Activated B cell treated with CpG ODN at 0.5 μM for 24 hours (primary cell): ENCODE measurements at places on chromosomes 4 and X.

GRCh38 chr4:188107931-188108843 lies 1.2 kb downstream of the TRIML2 start:
- H3K27me3 ChIP-seq: no peaks in the 10 kb centered on the region
- H3K36me3 ChIP-seq: no peaks in the 10 kb centered on the region
- H3K4me3 ChIP-seq: no peak overlapping the region
- no peak overlapping the region for H3K27ac ChIP-seq

DNA sequence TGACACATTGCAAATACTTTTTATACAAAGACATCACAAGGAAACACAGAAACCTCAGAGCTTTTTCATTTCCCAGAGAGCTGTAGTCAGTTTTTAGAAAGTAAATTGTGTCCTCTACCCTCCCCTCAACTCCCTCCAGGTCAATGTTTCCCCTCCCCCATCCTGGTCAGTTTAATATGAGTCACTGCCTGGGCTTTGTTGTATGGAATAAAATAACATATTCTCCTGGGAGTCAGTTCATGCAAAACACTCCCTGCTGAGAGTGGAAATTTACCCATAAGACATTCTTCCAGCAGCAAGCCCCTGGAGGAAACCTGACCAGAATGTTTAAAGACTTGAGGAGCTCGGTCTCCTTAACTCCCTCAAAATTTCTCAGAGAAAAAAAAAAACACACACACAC lies 270.1 kb upstream of the LDB2 start:
- H3K27me3 ChIP-seq: no peaks in the 10 kb centered on the region
- no peaks in the 10 kb centered on the region for H3K36me3 ChIP-seq
- H3K4me1 ChIP-seq: no peaks in the 10 kb centered on the region
- no peak for DNase-seq

GRCh38 chrX:24427747-24428019 lies 37.4 kb upstream of the PDK3 start:
- no peak overlapping the region for H3K4me3 ChIP-seq
- H3K4me1 ChIP-seq: peaks cover 4% of the 10 kb centered on the region
- no peak overlapping the region for H3K27ac ChIP-seq
- H3K36me3 ChIP-seq: no peaks in the 10 kb centered on the region
- H3K27me3 ChIP-seq: no peaks in the 10 kb centered on the region

DNA sequence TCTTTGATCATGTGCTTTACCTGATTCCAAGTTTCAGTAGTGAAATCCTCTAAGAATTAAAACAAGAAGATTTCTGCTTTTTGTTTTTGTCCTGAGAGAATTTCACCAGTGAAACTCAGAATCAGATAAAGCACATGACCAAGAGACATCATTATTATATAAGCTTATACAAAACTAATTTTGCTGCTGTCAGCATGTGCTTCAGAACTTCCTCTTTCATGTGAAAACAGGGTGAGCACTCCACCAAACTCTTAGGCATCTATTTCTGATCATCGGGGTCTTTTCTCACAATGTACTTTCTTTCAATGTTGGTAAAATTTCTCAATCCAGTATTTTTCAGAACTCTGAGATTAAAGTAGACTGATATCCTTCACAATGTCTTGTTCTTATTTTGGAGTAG lies 152.1 kb downstream of the SLC39A8 start:
- no peaks in the 10 kb centered on the region for H3K36me3 ChIP-seq
- peaks cover 2% of the 10 kb centered on the region for H3K27me3 ChIP-seq
- H3K4me3 ChIP-seq: no peak overlapping the region
- no peak for DNase-seq
- H3K27ac ChIP-seq: no peak overlapping the region

DNA sequence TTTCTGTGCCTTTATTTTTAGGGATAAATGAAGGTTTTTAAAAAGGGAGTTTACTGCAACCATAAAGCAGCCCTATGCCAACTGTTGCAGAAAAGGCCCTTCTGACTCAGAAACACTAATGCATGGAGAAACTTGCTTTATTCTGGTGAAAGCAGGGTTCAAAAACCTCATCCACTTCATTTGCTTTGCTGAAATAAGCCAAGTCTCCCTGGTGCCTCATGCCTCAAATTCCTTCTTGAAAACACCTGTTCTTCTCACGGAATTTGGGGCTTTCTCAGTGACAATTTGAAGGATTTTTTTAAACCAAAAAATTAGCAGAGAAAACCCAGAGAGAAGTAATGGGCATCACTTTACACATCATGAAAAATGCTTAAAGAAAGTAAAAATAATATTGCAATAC lies 349.0 kb downstream of the PCDH7 start:
- H3K36me3 ChIP-seq: no peaks in the 10 kb centered on the region
- H3K27ac ChIP-seq: no peak overlapping the region
- H3K4me1 ChIP-seq: no peaks in the 10 kb centered on the region
- no peaks in the 10 kb centered on the region for H3K27me3 ChIP-seq
- H3K4me3 ChIP-seq: no peak overlapping the region
- DNase-seq: no peak

- no peak overlapping the region for H3K27ac ChIP-seq
- DNase-seq: no peak
- H3K36me3 ChIP-seq: no peaks in the 10 kb centered on the region
- H3K4me3 ChIP-seq: no peak overlapping the region
- no peaks in the 10 kb centered on the region for H3K27me3 ChIP-seq
These were observed 157.0 kb upstream of the SMIM31 start for GRCh38 chr4:164596927-164597326.

DNA sequence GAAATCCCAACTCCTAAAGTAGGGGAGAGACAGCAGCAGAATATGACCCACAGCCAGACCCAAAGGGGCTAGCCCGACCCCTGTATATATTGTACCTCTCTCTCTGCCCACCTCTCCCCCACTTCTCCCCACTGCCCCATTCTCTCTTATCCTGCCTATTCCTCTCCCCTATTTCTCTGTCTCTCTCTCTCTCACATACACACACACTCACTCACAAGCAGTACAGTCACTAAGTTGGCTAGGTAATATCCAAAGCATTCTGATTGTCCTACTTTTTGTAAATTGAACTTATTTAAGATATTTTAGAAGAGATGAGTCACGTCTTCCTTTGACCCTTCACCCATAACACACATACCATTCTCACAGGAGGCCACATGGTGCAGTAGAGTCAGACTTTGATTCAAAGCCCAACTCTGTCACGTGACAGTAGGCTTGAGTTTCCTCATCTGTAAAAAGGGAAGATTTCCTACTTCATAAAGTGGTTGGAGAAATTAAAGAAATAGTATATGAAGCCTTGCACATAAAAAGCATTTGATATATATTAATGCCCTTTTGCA lies 29.5 kb downstream of the SRPX2 start:
- no peaks in the 10 kb centered on the region for H3K27me3 ChIP-seq
- no peaks in the 10 kb centered on the region for H3K36me3 ChIP-seq
- no peak overlapping the region for H3K4me3 ChIP-seq
- no peak for DNase-seq

- no peaks in the 10 kb centered on the region for H3K27me3 ChIP-seq
- DNase-seq: no peak
- peaks cover 40% of the 10 kb centered on the region for H3K36me3 ChIP-seq
These were observed 13.0 kb downstream of the DOCK11 start for GRCh38 chrX:118508635-118509034.

GRCh38 chr4:36414248-36414647 lies 132.8 kb downstream of the DTHD1 start:
- H3K27me3 ChIP-seq: peaks cover 41% of the 10 kb centered on the region
- no peaks in the 10 kb centered on the region for H3K4me1 ChIP-seq
- DNase-seq: no peak
- H3K27ac ChIP-seq: no peak overlapping the region
- H3K36me3 ChIP-seq: no peaks in the 10 kb centered on the region

- no peak overlapping the region for H3K27ac ChIP-seq
- no peaks in the 10 kb centered on the region for H3K36me3 ChIP-seq
These were observed 209.3 kb downstream of the GPC3 start for GRCh38 chrX:133776072-133776471.

DNA sequence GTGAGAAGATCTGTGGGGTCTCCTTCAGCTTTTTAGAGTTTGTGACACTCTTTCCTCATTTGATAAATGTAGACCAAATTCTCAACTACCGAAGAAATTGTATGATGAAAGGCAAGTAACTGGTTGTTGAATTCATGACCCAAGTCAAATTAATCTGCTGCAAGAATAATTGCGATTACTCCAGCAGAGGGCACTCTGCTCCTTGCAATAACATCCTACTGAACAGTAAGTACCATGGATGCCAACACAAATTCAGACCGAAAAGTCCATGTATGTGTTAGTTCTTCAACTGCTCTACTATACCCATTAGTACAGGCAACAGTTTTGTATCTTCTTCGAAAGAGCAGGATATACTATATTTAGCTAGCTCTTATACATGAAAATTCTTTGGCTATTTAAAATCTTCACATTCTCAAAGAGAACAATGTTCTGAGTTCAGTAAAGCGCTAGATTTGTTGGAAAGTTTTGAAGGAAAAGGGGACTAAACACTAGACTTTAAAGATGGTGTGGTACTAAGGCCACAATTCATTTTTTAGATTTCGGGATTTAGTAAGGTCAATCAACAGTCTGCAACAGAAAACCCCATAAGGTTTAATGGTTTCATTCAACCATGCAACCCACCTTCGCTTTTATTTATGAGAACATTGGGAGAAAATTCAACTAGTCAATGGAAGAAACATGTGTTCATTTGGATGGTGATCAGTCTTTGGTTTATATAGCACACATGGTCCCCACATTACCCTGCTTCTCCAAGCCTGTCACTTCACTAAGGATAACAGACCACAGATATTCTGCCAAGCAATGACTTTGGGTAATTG lies 105.4 kb upstream of the TBC1D9 start:
- no peak for DNase-seq
- H3K4me1 ChIP-seq: peaks cover 14% of the 10 kb centered on the region
- H3K27me3 ChIP-seq: peaks cover 2% of the 10 kb centered on the region
- no peaks in the 10 kb centered on the region for H3K36me3 ChIP-seq

DNA sequence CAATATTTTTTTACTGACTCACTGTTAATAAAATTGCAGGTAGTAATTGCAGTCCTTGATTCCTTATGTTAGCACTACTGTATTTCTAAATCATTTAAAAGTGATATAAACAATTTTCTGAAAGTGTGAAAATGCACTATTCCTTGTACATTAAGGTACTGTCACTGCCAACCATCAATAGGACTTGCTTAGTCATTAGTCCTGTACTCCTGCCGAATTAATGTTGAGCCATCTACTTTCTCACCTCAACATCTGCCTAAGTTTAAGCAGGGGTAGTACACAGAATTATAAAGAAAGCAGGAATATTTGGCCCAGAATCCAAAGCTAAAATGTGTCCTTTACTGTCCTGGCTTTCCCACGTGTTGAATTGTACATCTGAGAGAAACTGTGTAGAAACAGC lies 87.0 kb upstream of the TRPC3 start:
- H3K4me1 ChIP-seq: no peaks in the 10 kb centered on the region
- H3K36me3 ChIP-seq: no peaks in the 10 kb centered on the region
- H3K27ac ChIP-seq: no peak overlapping the region
- peaks cover 19% of the 10 kb centered on the region for H3K27me3 ChIP-seq

GRCh38 chrX:104122829-104123228 lies 10.5 kb downstream of the ZCCHC18 start:
- H3K27ac ChIP-seq: peak overlapping the region; percentile 86
- peaks cover 4% of the 10 kb centered on the region for H3K36me3 ChIP-seq
- peaks cover 63% of the 10 kb centered on the region for H3K4me1 ChIP-seq
- no peak for DNase-seq
- no peaks in the 10 kb centered on the region for H3K27me3 ChIP-seq
- H3K4me3 ChIP-seq: no peak overlapping the region

- peaks cover 8% of the 10 kb centered on the region for H3K27me3 ChIP-seq
- H3K36me3 ChIP-seq: no peaks in the 10 kb centered on the region
- no peak for DNase-seq
- peaks cover 2% of the 10 kb centered on the region for H3K4me1 ChIP-seq
- H3K4me3 ChIP-seq: no peak overlapping the region
These were observed 631 bp upstream of the BMX start for GRCh38 chrX:15499976-15500375.

DNA sequence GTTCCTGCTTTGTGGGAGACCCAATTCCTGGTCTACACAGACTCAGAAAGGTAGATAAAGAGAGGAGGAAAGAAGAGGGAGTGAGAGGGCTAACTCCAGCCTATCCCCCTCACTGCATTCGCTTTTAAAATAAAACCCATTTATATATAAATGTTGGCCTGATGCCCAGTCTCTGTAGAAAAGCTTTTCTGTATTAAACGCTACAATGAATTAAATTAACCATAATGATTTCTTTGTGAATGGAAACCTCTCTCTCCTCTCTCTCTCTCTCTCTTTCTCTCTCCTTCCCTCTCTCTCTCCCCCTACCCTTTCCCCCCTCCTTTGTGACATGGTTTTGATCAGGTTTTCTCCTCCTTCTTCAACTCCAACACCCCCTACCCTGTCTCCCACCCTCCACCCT lies 34.8 kb downstream of the PJA1 start:
- no peaks in the 10 kb centered on the region for H3K36me3 ChIP-seq
- peaks cover 18% of the 10 kb centered on the region for H3K27me3 ChIP-seq
- H3K27ac ChIP-seq: no peak overlapping the region
- peaks cover 2% of the 10 kb centered on the region for H3K4me1 ChIP-seq
- no peak for DNase-seq
- no peak overlapping the region for H3K4me3 ChIP-seq

DNA sequence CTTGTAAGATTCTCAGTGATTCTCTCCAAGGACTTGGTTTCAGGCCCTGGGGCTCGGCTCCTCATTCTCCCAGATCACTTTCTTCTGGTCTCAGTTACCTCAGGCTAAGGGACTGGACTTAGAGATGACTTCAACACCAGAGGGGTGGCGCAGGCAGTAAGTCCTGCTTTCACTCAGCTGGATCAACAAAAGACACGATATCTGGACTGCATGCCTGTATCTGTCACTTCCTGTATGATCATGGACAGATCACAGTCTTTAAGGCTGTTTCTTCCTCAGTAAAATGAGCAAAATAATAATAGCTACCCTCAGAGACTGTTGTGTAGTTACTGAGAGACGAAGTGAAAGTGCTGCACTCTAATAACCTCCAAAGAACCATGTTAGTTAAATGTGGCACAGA lies 19.5 kb upstream of the CXCR3 start:
- H3K27me3 ChIP-seq: no peaks in the 10 kb centered on the region
- H3K36me3 ChIP-seq: no peaks in the 10 kb centered on the region
- H3K4me3 ChIP-seq: no peak overlapping the region
- DNase-seq: no peak
- peaks cover 16% of the 10 kb centered on the region for H3K4me1 ChIP-seq

- H3K36me3 ChIP-seq: peaks cover 10% of the 10 kb centered on the region
- H3K27me3 ChIP-seq: no peaks in the 10 kb centered on the region
- H3K27ac ChIP-seq: peak within 1 kb of the TSS; percentile 87
- H3K4me3 ChIP-seq: peak within 1 kb of the TSS; percentile 96
- DNase-seq: peak; percentile 41
- H3K4me1 ChIP-seq: peaks cover 36% of the 10 kb centered on the region
These were observed at the start of gene ZNF827 for GRCh38 chr4:145938618-145939440. ZNF827 (minus strand) TSS chr4:145938823; CDS start chr4:145938407, 416 bp downstream.

DNA sequence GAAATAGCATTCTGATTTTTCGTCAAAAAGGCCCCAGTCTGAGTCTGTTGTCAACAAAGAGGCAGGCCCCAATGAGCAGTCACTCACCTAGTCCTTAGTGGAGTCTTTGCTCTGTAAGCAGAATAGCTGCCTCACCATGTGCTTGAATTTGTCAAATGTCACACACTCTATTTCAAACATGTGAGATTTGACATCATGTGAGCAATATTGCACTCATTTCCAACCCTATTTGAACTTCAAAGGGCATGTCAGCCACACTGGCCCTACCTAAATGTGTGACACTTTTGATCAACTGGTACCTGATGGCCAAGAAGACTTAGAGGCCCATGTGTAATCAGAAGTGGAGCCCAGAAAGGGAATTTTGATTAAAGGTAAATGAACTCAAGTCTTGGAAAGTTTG lies 59.4 kb upstream of the PLAC1 start:
- no peak overlapping the region for H3K4me3 ChIP-seq
- peaks cover 3% of the 10 kb centered on the region for H3K4me1 ChIP-seq
- H3K27ac ChIP-seq: no peak overlapping the region
- no peak for DNase-seq

- H3K27me3 ChIP-seq: no peaks in the 10 kb centered on the region
- H3K36me3 ChIP-seq: peaks cover 21% of the 10 kb centered on the region
- H3K27ac ChIP-seq: no peak overlapping the region
- DNase-seq: no peak
- H3K4me3 ChIP-seq: no peak overlapping the region
These were observed 5.6 kb downstream of the GAK start for GRCh38 chr4:926538-926937.
